ENCODE measurements at places on chromosomes 5 and 9.

GRCh38 chr5:1655496-1656270 is 131.9 kb upstream of the LPCAT1 start:
- DNase-seq = no peak

- DNase-seq = no peak
Measured at GRCh38 chr5:154277499-154277898, 87.0 kb downstream of the GALNT10 start.

DNA sequence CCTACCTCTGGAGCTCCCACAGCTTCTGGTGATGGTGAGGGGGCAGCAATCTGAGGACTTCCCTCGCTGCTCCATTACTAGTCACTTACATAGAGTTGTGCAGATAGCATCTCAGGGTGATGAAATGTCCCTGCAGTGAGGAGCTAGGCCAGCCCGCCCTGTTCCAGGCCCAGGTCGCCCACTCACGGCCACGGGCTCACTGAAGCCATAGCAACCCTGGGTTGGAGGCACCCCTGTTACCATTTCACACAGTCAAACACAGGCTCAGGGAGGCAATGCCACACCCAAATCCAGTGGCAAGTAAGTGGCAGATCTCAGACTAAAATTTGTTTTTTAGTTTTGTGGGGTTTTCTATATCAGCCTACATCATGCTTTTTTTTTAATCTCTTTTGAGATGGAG is 19.6 kb downstream of the SH2D3C start:
- no peak for DNase-seq

DNA sequence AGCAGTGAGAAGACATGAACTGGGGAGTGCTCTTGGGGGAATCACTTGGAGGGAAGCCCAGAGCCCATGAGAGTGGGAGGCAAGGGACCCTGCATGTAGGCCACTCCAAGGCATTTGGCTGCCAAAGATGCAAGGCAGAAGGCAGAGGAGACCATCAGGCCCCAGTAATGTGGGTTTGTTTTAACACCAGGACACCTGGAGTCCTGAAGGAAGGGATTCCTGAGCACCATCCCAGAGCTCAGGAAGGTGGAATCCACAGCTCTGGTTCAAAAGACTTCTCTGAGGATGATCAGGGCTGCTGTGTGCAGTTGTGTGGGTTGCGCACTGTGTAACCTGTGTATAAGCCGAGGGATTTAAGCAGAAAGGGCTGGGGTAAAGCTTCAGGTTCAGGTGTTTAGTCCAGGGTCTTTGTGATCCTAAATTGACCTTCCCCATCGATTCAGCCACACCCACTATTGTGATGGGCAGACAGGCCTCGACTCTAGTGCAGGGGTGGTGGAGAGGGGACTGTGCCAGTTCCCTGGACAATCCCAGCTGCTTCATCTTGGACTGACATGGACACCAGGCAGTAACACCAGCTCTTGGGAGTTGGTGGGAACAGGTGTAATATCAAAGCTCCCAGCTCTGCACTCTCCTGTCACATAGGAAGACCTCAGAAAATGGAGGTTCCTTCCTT is 11.0 kb downstream of the B4GALT7 start:
- DNase-seq = no peak

DNA sequence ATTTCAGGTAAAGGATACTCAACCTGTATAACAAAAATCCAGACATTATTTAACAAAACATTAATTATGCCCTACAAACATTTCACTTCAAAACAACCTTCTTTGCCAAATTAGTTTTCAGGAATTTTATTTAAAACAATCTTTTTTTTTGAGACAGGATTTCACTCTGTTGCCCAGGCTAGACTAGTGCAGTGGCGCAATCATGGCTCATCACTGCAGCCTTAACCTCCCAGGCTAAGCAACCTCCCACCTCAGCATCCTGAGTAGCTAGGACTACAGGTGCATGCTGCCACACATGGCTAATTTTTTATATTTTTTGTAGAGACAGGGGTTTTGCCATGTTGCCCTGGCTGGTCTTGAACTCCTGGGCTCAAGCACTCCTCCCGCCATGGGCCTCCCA is 3.9 kb downstream of the FNIP1 start:
- no peak for DNase-seq

- DNase-seq = no peak
Measured at GRCh38 chr9:71863631-71864030, 47.4 kb downstream of the ABHD17B start.

DNA sequence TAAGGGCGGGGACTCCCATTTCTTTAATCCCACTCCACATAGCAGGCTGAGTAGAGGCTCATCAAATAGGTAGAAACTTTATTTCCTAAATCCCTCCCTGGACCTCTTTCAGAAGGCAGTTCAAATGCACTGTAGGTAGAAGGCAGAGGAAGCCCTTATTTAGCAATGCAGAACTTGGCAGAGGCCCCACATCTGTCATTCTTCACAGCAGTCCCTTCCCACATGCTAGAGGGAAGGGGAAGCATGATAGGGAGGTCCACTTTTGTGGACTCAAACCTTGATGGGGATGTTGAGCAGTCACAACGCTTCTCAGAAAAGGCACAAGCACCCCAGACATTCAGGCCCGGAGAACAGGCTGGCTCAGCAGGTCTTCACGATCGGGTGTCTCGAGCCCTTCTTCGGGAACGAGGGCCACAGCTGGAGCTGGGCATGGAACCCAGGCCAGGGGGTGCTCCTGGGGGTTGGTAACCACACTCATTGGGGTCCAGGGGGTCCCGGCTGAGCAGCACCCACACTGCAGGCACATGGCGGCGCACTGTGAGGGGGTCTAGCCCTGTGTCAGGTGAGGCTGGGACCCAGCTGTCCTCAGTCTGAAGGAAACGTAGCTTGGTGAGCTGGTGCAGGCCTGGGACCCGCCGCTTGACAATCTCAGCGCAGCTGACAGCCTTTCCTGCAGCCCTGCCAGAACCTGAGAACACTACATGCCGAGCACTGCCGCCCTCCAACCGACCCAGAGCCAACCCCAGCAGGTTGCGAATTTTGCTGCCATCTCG is 1.3 kb downstream of the RPP25L start:
- DNase-seq = no peak

DNA sequence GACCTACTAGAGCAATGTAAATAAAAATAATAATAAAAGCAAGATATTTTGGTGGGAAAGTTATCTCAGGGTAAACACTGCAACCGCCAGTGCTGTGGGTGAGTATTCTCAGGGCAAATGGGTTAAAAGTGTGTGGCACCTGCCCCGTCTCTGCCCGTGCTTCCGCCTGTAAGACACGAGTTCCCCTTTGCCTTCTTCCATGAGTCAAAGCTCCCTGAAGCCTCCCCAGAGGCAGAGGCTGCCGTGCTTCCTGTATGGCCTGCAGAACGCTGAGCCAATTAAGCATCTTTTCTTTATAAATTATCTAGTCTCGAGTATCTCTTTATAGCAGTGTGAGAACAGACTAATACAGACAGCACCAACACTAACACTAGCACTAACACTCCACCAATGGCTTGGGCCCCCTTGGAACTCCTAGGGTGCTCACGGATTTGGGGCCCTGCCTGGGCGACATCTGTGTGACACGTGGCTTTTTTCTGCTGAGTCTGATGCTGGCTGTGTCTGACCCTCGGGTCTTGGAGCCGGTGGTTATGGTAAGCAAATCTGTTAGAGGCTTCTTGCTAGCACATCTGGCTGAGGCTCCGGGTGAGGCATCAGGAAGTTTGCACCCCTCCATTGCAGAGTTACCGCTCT is 10.6 kb downstream of the PLEKHG4B start:
- no peak for DNase-seq

DNA sequence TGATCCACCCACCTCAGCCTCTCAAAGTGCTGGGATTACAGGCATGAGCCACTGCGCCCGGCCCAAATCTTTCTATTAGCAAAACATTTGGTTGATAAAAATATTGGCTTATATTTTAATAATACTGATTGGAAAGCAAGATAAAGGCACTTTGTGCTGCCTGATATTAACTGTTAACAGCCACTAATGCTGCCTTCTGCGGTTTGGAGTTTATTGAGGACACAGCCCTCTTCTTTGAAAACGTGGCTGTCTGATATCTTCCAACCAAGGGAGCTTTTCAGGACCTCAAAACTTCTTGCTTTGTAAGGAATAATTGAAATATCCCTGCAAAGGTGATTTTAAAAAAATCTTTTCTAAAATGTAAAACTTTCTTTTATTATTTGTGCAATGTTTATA is 94.0 kb downstream of the IQGAP2 start:
- no peak for DNase-seq

DNA sequence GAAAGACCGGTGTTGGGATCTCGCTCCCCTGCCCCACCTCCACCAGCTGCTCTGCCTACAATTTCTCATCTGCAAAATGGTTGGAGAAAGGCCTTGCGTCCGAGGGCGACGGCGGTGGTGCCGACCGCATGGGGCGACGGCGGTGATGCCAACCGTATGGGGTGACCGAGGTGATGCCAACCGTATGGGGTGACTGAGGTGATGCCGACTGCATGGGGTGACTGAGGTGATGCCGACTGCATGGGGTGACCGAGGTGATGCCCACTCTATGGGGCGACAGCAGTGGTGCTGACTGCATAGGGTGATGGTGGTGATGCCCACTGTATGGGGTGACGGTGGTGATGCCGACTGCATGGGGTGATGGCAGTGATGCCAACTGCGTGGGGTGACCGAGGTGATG is 171.0 kb downstream of the OLFM1 start:
- no peak for DNase-seq

- DNase-seq = no peak
Measured at GRCh38 chr9:124022201-124023121, 10.9 kb downstream of the LHX2 start.

DNA sequence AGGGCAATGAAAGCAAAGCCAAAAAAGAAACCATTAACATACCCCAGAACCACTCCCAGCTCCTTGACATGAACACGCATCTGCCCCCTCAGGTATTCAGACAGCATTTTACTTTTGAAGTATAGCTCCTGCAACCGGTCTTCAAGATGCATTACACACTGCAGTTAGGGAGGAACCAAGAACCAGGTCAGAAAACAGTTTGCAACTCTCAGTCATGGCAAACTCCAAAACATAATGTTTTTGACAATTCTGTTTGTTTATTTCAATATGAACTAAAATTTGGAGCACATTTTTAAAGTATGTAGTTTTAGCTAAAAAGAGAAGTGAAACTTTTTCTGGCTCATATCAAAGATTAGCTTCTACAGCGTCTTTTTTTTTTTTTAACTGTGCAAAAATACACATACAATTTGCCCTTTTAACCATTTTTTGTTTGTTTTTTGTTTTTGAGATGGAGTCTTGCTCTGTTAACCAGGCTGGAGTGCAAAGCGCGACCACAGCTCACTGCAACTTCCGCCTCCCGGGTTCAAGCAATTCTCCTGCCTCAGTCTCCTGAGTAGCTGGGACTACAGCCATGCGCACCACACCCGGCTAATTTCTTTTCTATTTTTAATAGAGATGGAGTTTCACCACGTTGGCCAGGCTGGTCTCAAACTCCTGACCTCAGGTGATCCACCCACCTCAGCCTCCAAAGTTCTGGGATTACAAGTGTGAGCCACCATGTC is 12.2 kb upstream of the RAPGEF6 start:
- DNase-seq = no peak

GRCh38 chr5:67814569-67815311 is 400.8 kb upstream of the PIK3R1 start:
- no peak for DNase-seq

- no peak for DNase-seq
Measured at GRCh38 chr9:19271081-19271480, 40.6 kb downstream of the DENND4C start.
